ENCODE measurements at places on chromosomes 1 and 21.
A peak's percentile ranks its signal among the peaks of the same experiment; 100 is the strongest.

GRCh38 chr21:25457411-25457810, 149.9 kb downstream of the MRPL39 start:
- DNase-seq: no peak

- no peak for DNase-seq
Observed at GRCh38 chr1:192512426-192513162, 63.0 kb upstream of the RGS1 start.

DNA sequence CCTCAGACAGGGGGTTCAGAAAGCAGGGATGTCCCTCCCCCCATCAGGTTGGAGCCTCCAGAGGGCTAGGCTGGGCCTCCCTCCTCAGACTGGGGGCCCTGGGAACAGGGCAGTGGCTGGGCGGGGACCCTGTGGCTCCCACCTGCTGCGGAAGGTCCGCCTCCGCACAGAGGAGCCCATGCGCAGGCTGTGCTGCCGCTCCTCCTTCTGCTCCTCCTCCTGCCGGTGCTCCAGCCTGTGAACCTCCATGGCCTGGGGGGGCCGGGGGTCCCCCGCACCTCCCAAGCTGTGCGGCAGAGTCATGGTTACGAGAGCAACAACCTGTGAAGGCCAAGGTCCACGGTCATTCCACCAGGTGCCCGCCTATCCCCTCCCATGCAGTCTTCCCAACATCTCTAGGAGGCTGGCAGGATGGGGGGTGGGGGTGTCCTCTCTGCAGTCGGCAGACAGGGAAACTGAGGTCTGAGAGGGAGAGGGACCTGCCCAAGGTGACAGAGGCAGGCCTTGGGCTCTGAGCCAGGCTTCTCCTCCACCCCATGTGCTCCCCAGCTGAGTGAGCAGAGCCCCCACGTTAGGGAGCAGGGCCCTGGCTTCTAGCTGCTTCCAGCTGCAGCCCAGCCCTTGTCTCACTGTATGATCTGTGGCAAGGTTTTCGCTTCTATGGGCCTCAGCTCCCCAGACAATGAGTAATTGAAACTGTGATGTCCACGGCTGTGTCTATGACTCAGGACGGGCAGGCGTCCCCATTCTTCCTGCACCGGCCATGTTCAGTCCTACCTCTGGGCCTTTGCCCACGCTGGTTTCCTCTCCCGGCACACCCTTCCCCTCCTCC, 3.4 kb downstream of the MYOM3 start:
- no peak for DNase-seq

- DNase-seq: no peak
Observed at GRCh38 chr1:206087091-206087490, 30.1 kb downstream of the AVPR1B start.

- no peak for DNase-seq
Observed at GRCh38 chr1:225855503-225856300, 26.5 kb downstream of the TMEM63A start.

DNA sequence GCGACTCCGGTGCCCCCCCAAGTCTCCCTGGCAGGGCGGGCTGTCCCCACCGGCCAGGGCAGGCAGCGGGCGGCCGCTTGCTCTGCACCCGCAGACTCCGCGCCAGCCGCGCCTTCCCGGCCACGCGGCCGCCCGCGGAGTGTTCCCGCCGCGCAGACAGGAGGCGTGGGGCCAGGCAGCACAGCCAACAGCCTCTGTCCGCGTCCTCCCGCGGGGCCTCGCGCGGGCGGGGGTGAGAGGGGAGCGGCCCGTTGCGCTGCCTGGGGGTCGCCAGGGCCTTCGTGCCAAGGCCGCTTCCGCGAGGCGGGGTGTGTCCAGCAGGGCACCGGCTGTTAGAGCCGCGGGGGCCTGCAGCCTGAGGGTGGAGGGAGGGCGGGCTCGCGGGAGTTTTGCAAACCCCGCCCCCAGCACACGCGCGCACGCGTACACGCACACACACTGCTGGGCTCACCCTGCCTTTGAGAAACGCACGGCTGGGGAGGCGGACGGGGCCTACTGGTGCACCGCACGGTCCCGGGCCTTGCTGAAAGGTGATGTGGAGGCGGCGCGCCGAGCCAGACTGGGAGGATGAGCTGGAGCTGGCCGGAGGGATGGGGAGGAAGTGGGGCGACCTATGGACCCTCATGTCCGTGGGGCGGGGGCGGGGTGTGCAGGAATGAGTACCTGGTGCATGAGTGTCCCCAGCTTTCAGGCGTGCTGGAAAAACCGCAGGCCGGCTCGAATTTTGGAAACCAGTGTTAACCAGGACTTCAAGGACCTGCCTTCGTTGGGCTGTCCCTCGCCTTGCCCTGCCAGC, 41.5 kb downstream of the KIAA1614 start:
- DNase-seq: peak; percentile 58

DNA sequence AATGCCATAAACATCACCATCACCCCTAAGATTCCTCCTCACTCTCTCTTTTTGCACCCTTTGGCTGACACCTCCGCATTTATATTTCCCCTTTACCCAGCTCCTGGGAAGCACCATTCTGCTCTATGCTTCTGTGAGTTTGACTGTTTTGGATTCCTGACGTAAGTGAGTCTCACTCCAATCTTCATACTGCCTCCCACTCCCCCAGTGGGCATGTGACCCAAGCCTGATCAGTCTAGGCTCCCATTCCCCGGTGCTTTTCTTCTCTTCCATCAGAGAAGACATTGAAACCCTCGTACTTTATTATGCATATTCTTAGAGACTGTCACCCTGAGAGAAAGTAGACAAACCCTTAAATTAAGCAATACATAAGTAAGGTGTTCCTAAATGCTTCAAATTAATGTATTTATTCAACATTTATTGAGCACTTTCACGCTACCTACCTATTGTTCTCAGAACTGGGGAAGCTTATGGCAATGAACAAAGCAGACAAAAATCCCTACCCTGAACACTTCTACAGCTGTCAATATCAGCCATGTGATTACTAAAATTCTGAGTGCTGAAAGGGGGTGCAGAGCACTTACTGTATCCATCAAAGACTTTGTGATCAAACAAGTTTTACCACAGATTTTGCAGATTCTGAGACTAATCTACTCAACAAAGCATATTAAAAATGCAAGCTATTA, 43.4 kb upstream of the DIPK1A start:
- DNase-seq: no peak

- peak; percentile 12 for DNase-seq
Observed at GRCh38 chr1:210233216-210233494, 559 bp downstream of the SERTAD4 start.

DNA sequence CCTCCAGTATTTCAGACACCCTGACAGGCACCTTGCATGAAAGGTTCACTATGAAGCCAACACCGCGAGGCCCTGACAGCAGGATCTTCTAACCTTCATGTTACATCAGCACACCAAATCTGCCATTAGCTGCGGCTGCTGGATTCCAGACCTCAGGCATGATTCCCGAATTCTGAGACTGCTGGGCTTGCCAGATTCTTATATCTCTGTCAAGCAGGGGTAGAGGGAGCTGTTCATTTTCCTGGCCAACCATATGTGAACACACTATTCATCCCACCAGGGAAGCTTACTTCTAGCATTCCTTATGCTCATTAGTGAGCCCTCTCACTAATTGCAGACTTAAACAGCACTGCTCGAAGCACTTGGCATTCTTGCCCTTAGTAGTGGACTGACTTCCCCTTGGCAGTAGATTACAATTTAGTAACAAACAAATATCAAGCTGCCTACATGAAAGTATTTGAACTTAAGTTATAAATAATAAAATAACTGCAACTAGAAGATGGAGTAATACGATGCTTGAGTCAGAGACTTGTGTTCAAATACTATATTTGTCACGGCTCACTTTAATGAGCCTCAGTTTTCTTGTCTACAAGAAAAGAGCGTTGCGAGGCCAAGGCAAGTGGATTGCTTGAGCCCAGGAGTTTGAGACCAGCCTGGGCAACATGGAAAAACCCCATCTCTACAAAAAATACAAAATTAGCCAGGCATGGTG, 43.3 kb downstream of the NID1 start:
- DNase-seq: no peak

- DNase-seq: no peak
Observed at GRCh38 chr1:74341702-74342339, 106.6 kb downstream of the TNNI3K start.

GRCh38 chr1:163537809-163538208, 216.1 kb downstream of the NUF2 start:
- no peak for DNase-seq

DNA sequence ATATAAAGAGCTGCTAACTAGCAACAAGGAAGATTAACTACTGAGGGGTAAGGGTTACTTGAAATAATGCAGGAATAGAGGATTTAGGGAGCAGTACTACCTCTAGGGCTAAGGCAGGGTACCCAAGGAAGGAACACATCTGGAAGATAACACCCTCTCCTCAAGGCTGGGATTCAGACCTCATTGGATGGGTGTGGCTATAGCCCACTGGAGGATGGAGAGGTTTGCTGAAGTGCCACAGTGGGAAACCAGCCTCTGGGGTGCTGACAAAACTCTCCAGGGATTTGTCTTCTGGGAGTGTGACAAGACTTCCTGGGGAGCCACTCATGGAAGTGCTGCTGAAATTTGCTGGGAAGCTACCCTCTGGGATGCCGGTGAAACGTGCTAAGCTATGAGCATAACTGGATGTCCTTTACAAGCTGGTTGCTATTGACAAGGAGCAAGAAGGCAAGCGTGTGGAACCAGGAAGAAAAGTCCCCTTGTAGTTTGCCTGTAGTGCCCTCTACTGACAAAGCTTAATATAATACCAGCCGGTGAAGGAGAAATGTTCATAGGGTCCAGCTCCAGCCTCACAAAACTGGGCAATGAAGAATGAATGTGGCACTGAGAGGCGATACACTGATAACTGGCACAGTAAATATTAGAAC, 122.8 kb upstream of the USP24 start:
- peak; percentile 32 for DNase-seq

GRCh38 chr1:2480236-2480985, 4.3 kb downstream of the PLCH2 start:
- no peak for DNase-seq

- no peak for DNase-seq
Observed at GRCh38 chr1:237478842-237479241, 411.9 kb downstream of the ZP4 start.

- DNase-seq: no peak
Observed at GRCh38 chr21:45543710-45544448, 1.6 kb upstream of the SLC19A1 start.

DNA sequence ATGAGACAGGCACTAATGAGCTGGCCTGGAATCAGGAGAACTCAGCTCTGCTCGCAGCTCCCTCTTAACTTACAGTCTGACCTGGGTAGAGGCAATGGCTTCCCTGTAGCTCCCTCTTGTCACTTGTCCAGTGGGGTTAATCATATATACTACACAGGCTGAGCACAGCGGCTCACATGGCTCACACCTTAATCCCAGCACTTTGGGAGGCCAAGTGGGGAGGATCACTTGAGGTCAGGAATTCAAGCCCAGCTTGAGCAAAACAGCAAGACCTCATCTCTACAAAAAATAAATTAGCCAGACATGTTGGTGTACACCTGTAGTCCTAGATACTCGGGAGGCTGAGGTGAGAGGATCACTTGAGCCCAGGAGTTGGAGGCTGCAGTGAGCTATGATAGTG, 4.2 kb downstream of the S100A6 start:
- DNase-seq: no peak

- no peak for DNase-seq
Observed at GRCh38 chr1:151146072-151146411, 389 bp downstream of the SEMA6C start.

DNA sequence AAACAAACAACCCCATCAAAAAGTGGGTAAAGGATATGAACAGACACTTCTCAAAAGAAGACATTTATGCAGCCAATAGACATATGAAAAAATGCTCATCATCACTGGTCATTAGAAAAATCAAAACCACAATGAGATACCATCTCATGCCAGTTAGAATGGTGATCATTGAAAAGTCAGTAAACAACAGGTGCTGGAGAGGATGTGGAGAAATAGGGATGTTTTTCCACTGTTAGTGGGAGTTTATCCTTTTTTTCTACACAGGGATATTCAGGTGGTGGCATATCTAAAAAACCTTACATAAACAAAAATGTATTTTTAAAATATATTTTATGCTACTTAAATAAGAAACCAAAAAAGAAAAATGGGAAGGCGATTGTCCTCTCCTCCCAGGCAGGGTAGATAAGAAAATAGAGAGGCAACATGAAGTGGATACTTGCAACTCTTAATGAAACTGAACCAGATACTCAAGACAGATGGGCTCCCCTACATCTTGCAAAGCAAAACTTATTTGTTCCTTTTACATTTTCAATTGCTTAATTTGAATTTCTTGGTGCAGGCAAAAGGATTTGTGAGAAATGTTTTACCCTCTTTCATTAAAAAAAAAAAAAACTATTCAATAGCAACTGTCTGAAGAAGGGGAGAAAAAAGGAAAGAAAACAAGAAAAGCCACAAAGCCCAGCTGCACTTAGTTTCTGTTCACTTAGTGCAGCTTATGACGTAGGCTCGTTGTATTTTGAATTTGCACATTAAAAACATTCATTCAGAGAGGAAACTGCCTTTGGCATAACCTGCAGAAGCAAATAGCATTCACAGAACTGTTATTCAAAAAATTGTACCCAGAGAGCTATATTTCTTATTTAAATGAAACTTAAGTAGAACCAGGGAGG, 36.9 kb upstream of the RGS1 start:
- peak; percentile 50 for DNase-seq

DNA sequence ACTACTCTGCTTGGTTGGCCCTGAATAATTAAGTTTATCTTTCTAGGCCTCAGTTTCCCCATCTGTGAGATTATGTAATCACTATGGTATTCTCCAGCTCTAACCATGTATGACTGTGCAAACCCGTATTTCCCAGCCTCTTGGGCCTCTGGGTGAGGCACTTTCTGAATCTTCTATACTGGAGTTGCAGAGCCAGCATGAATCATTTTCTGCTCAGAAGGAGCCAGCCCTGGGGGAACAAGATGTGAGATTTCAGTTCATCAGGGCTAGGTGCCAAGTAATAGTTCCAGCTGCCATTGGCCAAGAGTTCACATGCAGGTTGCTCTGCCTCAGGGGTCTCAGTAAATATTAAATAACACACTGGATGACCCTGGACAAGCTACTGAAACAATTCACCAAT, 47.7 kb upstream of the USP24 start:
- no peak for DNase-seq

DNA sequence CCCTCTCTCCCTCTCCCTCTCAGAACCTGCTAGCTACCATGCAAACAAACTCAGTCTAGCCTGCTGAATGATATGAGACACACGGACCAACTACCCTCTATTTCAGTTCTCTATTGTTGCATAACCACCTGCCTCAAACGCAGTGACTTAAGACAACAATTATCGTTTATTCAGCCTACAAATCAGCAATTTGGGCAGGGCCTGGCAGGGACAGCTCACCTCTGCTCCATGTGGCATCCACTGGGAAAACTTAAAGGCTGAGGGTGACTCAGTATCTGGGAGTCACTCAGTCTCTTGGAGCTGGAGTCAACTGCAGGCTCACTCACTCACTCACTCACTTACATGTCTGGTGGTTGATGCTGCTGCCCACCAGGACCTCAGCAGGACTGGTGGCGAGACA, 121.3 kb downstream of the SEC16B start:
- DNase-seq: no peak

- no peak for DNase-seq
Observed at GRCh38 chr21:37446552-37446951, 80.0 kb downstream of the DYRK1A start.

DNA sequence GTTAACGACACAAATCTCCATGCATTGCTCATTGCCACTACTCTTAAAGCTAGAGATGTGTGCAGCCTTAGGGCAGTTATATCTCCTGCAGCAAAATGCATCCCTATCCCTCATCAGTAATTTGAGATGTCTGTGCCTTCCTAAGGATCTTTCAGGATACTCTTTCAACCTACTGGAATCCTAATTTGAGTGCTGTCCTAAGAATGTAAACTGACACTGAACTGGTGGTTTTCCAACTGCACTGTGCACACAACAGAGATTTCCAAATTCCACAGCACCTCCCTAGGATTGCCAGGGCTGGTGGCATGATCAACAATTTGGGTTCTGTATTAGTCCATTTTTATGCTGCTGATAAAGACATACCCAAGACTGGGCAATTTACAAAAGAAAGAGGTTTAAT, 193.9 kb downstream of the LTN1 start:
- no peak for DNase-seq
